GM19239 (cell line): ENCODE measurements at places on chromosomes 6 and 20.

- no peak for DNase-seq
Measured at GRCh38 chr20:23753589-23753988, 2.9 kb upstream of the CST1 start.

GRCh38 chr6:4599924-4600323 is 176.3 kb upstream of the CDYL start:
- DNase-seq = no peak

- no peak for DNase-seq
Measured at GRCh38 chr6:11754625-11755271, 23.9 kb downstream of the ADTRP start.

- DNase-seq = no peak
Measured at GRCh38 chr20:46330072-46330763, 21.9 kb upstream of the CDH22 start.

- DNase-seq = no peak
Measured at GRCh38 chr6:17914651-17915050, 72.8 kb downstream of the KIF13A start.
